ENCODE measurements at places on chromosomes 5 and 9.

- DNase-seq = no peak
These were observed 164.5 kb downstream of the COL23A1 start for GRCh38 chr5:178425621-178426068.

- no peak for DNase-seq
These were observed 42.9 kb upstream of the GRIA1 start for GRCh38 chr5:153447534-153447933.

GRCh38 chr5:18968966-18969365 lies 1019.0 kb downstream of the CDH18 start:
- no peak for DNase-seq

GRCh38 chr5:89967771-89968444 lies 441.6 kb downstream of the CETN3 start:
- DNase-seq = no peak

GRCh38 chr5:2748861-2749513 lies 2.5 kb downstream of the IRX2 start:
- DNase-seq = no peak
